ENCODE measurements at places on chromosomes 1 and 21.
A peak's percentile ranks its signal among the peaks of the same experiment; 100 is the strongest.

DNA sequence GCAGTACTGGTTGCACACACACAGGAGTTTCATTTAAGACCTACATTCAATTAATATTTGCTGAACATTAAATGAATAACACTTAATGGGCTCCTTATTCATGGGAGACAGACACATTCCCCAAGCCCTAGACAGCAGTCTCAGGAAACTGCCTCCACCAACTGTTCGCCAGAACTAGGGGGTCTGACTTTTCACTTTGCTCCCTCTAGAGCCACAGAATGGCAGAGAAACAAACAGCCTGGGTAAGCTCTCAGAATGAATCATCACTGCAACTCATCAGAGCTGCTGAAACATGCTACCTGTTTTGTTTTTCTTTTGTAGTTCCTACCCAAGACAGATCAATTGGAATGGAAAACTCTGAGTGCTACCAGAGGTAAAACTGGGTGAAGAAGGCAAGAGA is 31.7 kb downstream of the ELK4 start:
- DNase-seq: no peak

GRCh38 chr1:12568009-12568767 is 49.8 kb downstream of the DHRS3 start:
- DNase-seq: no peak

DNA sequence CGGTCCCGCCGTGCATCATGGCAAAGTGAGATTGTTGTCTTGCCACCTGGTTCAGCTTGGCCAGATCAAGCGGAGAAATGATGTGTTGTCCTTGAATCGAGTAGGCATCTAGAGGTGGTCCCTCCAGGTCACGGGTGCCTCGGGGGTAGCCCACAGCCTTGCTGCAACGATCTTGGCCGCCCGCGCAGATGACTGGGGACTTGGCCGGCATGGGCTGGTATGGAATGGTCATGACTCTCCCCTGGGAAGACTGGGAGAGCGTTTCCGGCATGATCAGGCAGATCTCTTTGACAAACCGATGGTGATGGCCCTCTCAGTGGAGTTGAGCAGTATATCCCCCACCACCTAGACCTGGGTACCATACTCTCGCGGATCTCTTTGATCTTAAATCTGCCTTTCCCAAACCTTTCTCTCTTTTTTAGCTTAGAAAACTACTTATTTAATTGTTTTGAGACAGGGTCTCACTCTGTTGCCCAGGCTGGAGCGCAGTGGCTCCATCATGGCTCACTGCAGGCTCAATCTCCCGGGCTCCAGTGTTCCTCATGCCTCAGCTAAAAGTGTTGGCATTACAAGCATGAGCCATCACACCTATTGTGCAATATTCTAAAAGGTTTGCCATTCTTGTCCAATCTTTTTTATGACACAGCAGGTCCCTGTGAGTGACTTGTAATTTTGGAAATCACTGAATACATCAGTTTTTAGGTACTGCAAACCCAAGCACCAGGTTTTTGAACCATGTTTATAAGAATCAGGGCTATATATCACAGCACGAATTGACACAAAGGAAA is 9.4 kb upstream of the ELAPOR1 start:
- DNase-seq: no peak

- no peak for DNase-seq
Measured at GRCh38 chr1:18540136-18540765, 59.5 kb downstream of the KLHDC7A start.

- DNase-seq: no peak
Measured at GRCh38 chr1:220894924-220895256, 15.6 kb downstream of the HLX start.

DNA sequence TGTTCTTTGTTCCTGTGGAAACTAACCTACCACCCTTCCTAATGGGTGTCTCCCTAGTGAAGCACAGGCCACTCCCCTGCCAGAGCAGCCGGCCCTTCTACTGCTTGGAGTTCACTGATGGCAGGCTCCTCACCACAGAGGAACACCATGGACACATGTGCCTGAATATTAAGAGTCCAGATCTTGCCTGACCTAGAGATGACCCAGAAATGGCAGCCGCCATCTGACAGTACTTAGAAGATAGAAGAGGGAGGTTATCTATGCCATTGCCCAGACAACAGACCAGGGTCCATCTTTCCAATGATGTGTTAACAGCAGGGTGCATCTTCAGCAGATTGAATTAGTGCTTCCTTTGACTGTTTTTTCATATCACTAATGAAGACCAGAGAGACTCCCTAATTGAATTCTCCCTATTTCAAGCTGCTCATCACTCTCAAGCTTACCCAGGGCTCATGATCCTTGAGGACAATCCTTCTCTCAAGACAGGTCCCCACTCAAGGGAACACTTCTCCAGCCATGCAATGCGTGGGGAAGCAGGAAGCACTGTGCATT is 59.8 kb downstream of the PLEKHA6 start:
- DNase-seq: no peak

DNA sequence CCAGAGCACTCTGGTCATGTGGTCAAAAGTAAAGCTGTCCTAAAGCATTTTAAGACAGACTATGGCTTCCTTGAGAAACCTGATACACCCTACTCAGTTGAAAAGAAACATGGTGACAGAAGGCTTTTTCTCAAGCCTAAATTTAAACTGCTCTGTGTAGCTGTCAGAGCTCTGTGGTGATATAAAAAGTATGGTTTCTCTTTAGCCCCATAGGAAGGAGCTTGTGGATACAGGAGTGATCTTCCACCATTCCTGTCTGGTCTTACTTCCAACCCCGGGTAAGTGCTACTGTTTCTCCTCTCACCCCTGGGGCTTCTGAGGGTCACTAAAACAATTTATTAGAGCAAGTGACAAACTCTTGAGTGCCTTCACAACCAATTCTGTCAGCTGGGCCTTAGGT is 8.5 kb downstream of the TP53BP2 start:
- no peak for DNase-seq

DNA sequence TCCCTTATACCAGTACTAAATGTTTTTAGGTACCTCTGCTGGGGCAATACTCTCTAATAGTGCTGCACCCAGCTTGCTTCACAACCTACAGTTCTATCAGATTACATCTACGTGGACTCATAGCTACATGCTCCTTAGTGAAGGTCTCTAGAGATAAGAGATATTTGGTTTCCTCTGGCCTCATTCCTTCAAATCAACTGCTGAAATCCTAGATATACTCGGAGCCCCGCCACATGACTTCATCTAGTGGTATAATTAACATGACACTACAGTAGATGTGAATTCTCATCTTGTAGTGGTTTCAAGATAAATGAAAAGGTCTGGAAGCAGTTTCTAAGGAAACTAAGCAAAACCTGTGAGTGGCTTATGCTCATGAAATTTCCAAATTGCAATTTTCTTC is 115.4 kb downstream of the SMYD2 start:
- DNase-seq: no peak

- DNase-seq: no peak
Measured at GRCh38 chr1:114108751-114109255, 44.9 kb downstream of the SYT6 start.

DNA sequence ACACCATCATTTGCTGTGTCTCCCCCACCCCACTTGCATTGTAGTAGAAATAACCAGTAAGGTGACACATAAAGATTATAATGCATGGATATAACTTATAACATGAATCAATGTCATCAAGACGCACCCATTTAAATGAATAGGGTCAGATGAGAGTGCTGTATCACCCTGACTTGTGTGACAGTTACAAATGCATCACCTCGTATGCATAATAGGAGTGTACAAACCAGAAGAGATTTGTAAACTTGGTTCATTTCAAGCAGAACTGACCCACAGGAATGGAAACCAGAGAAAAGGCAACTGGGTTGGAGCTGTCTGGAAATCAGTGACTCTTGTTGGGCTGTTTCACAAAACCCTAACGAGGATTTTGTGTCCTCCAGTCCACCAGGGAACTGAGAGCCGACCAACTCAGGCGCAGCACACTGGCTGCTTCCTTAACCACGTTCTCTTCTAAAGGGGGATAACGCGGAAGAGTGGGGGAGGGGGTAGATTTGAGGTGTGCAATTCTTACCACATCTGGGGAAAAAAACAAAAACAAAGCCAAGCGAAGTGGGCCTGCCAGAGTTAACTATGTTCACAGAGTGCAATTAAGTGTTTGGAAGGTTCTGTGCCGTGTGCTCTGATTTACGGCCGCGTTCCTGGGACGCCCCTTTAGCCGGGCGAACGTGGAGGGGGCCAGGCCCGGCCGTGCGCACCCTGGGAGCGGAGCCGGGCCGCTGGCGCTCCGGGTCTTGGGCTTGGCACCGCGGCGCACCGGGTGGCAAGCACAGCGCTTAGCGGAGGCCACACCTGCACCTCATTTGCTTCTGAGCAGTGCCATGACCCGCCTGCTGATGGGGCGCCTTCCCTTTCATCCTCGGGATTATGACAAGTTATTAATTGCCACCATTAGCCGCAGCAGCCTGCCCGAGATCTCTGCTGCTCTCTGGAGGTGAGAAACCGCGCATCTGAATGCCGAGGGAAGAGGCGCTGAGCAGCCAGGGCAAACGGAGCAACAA is 248.8 kb upstream of the FOXD3 start:
- DNase-seq: peak; percentile 46

Measured in NCI-H1417 (cell line).